Suppressor macrophage treated with lipopolysaccharide for 4 hours (primary cell): ENCODE measurements at places on chromosomes 7 and 10.
A peak's percentile ranks its signal among the peaks of the same experiment; 100 is the strongest.

GRCh38 chr10:3173171-3173878 is 743 bp upstream of the PITRM1 start:
- no peak for DNase-seq

DNA sequence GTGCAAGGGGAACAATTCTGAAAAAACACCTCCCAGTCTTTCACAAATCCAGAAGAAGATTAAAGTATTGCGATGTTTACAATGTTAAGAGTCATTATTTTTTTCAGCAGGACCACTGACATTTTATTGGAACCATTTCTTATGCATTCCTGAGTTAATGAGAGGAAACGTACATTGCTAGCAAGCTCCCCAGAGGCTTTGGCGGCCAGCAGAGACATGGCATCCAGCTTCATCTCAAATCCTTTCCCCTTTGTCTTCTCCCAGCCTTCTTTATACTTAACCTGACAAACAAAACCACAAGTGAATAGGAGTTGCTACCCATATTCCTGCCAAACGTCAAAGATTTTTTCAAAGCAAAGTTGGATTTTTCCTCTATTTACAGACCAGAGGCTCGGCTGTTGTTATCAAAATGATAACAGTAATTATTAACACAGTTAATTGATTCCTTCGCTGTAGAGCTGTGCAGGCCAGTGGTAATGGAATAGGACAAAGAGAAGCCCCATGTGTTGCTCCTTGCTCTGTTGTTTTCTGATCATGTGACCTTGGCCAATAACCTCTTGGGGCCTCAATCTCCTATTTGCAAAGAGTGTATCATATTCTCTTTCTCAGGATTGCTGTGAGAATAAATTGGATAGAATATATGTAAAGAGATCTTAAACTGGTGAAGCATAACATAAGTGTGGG is 32.0 kb downstream of the NRAP start:
- no peak for DNase-seq

DNA sequence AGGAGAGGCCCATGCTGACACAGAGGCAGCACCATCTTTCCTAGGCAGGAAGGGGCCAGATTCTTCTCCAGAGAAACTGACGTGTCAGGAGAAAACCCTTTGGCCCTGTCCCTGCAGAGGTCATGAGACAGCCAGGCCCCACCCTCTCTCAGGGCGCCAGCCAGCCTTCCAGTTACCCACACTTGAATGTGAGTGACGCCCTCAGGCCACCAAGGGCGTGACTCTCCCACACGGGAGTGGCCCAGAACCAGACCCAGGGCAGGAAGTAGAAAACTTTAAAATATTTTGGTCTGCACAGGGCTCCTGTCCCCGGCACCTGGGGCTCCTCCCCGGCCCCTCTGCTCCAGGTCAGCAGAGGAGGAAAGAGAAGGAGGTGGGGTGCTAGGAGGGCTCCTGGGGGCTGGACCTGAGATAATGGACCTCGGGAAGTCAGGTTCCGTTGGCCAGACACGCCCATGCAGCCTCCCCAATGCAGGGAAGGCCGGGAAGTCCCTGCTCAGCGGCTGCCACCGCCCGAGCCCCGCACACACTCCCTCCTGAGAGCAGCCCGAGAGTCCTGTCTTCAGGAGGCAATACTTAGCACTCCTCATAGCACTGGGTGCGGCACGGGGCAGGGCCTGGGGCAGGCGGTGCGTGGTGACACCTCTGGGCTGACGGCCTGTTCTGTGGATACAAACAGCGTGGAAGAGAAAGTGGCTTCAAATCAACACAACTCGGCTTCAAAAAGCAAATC is 67.0 kb upstream of the CFAP46 start:
- peak; percentile 95 for DNase-seq

DNA sequence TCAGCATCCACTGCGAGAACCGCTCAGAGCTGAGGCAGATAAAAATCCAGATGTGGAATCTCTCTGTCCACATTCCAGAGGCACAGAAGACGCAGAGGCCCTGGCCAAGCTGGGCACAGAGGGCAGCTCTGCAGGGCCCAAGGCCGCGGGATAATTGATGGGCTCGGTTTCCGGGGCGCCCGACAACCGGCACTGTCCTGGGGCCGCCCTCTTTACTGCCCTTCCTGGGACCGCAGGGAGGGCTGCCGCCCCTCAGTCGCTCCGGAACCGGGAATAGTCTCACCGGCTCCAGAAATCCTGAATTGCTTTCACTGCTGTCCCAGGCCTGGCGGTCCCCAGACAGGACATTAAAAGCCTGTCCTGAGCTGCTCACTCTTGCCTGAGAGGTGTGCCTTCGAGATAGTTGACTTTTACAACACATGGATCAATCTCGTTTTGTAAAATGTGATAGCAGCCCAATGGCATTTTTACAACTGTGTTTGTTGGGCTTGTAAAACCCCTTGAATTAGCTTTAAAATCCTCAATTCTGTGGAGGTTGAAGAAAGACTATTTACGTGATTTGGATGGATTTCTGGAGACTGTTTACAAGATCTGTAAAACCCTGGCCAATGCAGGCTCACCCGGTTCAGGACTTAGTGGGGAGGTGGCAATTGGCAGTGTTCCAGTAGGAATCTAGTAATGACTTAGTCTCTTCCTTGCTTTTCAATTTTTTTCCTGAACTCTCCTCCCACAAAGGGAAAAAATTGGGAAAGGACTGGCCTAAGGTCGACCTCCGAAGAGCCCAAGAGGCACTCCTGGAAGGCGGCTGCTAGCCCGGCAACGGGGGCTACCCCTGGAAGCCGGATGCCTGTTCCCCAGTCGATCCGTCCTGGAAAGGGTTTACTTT is 1.4 kb upstream of the HOXA6 start:
- DNase-seq: no peak

DNA sequence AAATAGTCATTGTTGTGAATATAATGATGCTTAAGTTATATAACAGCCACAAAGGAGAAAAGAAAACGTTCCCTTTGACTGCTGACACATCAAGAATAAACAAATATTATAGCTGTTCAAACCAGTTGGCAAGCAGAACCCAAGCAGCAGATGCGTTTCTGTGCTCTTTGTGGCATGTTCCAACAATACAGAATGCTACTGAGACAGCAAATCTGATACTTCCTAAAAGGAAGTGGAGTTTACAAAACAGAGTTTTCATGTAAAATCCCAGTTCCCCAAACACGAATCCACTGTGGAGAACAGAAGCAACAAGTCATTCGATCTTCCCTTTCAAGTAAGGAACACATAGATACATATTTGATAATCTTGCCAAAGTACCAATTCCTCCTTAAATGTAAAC is 170.9 kb upstream of the ASAH2 start:
- DNase-seq: peak; percentile 75

GRCh38 chr7:118312966-118313365 is 88.5 kb downstream of the ANKRD7 start:
- peak; percentile 46 for DNase-seq

DNA sequence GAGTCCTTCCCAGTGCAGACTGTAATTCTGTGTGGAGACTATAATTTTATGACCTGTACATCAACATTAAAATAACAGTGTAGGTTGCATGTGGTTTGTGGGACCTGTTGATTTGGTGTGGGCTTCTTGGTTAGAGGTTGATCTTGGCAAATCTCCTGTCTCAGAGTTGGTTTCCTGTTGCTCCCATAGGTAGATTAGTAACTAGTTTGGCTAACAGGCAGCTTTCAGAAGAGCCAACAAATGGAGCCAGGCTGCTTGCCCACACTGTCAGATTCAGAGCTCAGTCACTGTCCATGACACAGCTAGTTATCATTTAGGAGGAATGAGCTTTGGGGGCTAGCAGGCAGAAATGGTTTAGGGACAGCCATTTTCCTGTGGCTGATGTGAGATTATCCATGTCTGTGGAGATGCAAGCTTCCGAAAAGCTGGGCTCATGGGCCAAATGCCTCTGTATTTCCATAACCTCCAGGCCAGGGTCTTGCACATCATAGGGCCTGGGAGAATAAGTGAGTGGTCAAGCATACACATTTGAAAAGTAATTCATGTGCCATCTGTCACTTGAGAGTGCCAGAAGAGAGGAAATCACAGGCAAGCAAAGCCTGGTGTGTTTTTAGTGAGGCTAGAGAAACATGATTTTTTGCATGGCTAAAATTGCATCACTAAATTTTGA is 33.4 kb downstream of the CCM2 start:
- DNase-seq: no peak

DNA sequence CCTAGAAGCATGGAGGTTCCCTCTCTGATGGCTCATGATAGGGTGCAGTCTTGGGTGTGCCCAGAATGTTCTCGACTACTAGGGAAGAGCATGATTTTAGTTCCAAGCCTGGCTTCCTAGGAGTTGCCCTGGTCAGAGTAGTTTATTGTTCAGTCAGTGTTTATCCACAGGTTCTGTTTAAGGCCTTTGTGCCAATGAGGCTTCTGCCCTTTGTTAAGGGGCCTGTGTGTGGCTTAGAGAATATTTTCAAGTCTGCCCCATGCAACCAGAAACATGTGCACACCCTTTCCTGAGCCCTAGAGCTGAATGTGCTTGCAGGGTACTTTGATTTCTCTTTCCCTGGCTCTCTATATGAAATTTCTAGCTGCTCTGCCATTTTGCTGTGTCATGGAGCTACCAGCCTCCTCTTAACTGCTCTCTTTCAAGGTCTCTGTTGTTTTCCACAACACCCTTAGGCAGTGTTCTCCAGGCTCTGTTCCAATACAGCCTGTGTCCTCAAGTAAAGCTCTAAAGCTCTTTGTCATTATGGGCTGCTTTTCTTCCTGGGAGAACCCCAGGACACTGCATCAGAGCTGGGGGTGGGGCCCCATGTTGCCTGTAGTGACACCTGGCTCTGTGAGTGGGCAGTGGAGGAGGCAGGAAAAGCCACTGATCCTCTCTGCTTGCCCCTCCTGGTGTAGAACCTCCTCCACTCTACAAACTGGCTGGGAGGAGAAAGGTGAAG is 34.1 kb upstream of the TSPAN33 start:
- DNase-seq: no peak

- DNase-seq: no peak
These were observed 26.3 kb downstream of the GAD2 start for GRCh38 chr10:26242706-26243350.

GRCh38 chr10:17227367-17228090 is 512 bp upstream of the VIM start:
- peak; percentile 46 for DNase-seq

DNA sequence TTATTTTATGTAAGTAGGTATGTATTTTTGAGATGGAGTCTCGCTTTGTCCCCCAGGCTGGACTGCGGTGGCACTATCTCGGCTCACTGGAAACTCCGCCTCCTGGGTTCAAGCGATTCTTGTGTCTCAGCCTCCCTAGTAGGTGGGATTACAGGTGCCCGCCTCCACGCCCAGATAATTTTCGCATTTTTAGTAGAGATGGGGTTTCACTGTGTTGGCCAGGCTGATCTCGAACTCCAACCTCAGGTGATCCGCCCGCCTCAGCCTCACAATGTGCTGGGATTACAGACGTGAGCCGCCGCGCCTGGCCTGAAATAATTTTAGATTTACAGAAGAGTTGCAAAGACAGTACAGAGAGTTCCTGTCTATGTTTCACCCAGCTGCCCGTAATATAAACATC is 37.5 kb downstream of the PFKFB3 start:
- peak; percentile 46 for DNase-seq

DNA sequence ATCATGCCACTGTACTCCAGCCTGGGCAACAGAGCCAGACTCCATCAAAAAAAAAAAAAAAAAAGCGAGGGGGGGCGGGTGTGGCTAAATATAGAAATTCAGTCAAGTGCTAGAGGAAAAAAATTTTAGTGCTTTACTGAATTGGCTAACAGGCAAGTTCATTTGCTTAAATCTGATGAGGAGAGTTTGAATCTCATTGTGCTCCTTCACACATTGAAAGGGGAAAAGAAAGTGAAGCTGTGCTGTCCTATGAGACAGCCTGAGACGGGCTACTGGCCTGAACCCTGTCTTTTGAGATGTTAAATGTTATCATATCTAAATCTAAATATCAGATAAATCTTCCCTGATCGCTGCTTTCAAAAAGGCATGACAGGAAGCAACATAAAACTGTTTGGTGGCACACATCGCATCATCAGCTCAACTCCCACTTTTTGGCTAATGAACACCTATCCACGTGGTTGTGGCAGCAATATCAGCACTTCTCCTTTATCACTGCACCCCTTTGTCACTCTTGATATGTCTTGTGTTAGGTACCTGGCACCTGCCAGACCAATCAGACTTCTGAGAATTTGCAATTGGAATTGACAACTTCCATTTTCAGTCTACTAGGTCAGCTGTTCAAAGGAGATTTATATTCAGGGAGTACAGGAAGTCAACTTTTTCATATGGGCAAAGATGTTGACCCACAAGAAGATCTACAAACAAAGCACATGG is 14.0 kb upstream of the IFIT1B start:
- peak; percentile 65 for DNase-seq

DNA sequence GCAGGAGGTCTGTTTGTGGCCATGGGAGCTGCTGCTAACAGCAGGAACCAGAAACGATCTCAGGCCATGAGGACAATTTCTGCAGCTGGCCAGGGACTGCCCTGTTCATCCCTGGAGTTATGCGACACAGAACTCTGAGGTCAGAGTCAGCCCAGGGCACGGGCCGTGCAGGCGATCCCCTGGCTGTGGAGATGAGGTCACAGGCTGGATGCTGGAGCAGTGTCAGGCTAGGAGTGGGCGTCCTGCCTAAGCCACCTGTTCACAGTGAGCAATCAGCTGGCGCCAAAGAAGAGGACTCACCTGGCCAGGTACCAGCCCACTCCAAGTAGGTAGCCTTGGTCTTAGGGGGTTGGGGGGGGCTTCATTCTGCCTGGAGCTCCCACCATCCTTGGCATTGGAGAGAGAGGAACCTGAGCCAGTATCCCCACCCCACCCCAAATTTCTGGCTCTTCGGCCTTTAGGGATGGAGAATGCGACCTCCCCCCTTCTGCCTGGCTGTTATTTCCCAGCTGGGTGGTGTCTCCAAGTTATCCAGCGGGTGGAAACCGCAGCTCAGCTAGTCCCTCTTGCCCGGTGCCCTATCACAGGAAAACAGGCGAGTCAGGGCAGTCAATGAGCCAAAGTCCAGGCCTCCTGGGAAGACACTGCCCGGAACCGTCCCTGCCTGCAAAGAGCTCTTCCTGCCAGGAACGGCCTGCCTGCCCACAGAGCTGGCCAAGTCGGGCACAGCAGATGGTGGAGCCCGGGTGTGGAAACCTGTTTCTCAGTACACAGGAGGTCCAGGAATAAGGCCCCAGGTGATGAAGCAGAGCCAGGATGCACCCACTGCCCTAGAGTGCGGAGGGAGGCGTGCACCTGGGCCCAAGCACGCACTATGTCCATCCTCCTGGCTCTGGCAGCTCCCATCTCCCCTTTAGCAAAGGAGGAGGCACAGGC is 1.8 kb upstream of the TTYH3 start:
- DNase-seq: no peak

GRCh38 chr10:96280859-96281258 is 9.5 kb upstream of the BLNK start:
- DNase-seq: no peak
